GM12878 (cell line): ENCODE measurements at places on chromosomes 6 and 20. TPM values are rescaled to one million over a fixed set of nuclear protein-coding genes. Genes with fewer than 3 reads are reported as not detected.

GRCh38 chr6:134512981-134513391, 195.1 kb upstream of the SGK1 start:
- no peak overlapping the region for H3K27ac ChIP-seq
- DNase-seq, result no peak
- H3K27me3 ChIP-seq, result no peaks in the 10 kb centered on the region
- no peaks in the 10 kb centered on the region for H3K36me3 ChIP-seq
- H3K4me3 ChIP-seq, result no peak overlapping the region
- no peaks in the 10 kb centered on the region for H3K4me1 ChIP-seq

- H3K27me3 ChIP-seq, result no peaks in the 10 kb centered on the region; the same call in 1 of the 2 replicates
- no peak overlapping the region for H3K27ac ChIP-seq
- H3K4me1 ChIP-seq, result peaks cover 13% of the 10 kb centered on the region
- no peaks in the 10 kb centered on the region for H3K36me3 ChIP-seq
- DNase-seq, result no peak
Measured at GRCh38 chr6:166423051-166423745, 40.5 kb upstream of the MPC1 start.

DNA sequence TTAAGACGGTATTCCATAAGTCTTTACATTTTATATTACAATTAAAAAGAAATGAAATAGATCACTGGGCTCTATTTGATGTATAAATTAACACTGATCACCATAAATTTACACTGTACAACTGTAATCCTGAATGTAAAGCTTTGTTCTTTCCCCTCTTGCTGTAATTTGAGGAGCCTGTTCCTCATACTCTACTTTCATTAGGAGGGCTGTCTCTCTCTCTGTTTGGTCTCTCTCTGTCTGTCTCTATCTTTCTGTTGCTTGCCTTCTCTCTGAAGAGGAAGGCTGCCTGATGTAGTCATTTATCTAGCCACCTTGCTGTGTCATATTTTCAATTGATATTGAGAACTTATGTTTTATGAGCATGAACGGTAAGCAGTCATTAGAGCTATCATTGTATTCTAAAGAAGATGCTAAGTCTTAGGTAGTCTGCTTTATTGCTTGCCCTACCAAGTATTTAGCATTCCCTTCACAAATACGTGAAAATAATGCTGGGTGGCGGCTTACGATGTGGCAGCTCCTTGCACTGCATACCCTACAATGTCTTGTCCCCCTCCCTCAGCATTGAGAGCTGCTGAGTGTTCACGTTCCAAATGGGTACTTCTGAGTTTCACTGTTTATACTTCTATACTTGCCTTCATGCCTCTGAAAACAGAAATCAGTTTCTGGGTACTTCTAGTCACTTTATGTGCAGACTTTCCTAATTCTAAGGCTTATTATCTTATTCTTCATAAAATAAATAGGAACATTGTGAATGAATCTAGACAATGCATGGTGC, 205.5 kb downstream of the NKAIN2 start:
- H3K27me3 ChIP-seq, result no peaks in the 10 kb centered on the region; the same call in 1 of the 2 replicates
- no peaks in the 10 kb centered on the region for H3K36me3 ChIP-seq
- H3K27ac ChIP-seq, result no peak overlapping the region

- H3K36me3 ChIP-seq, result no peaks in the 10 kb centered on the region
- no peak overlapping the region for H3K4me3 ChIP-seq
- DNase-seq, result no peak
Measured at GRCh38 chr6:106972500-106972899, 2.0 kb downstream of the CD24 start.

The C20orf141 gene
- total RNA-seq, result not detected in 2 replicates

DNA sequence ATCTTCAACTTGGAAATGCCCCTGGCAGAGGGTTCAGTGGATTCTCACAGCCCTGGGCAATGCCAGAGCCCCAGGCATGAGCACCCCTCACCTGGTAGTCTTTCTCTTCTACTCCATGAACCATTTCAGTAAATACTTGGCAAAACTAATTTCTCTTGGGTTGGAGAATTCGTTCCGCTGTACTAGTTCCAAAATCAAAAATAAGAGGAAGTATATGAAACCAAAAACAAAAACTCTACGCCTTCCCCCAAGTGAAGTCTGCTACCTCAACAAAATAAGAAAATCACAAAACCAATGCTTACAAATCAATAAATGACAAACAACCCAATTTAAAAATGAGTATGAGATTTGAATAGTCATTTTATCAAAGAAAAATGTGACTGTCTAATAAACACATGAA, 12.6 kb downstream of the GFOD1 start:
- no peak for DNase-seq
- peaks cover 12% of the 10 kb centered on the region for H3K36me3 ChIP-seq
- H3K27me3 ChIP-seq, result no peaks in the 10 kb centered on the region
- H3K4me3 ChIP-seq, result no peak overlapping the region

The CNKSR3 gene
- total RNA-seq, result 0.11 and 0.31 TPM in 2 replicates

- no peak for DNase-seq
- no peaks in the 10 kb centered on the region for H3K27me3 ChIP-seq
- no peak overlapping the region for H3K4me3 ChIP-seq
- H3K36me3 ChIP-seq, result no peaks in the 10 kb centered on the region
- H3K27ac ChIP-seq, result no peak overlapping the region; the same call in 1 of the 2 replicates
Measured at GRCh38 chr6:144036064-144036834, 28.2 kb upstream of the PLAGL1 start.

GRCh38 chr6:147881432-147881831, 372.9 kb downstream of the SAMD5 start:
- H3K4me1 ChIP-seq, result no peaks in the 10 kb centered on the region
- no peak overlapping the region for H3K4me3 ChIP-seq
- DNase-seq, result no peak
- no peaks in the 10 kb centered on the region for H3K36me3 ChIP-seq

- H3K27ac ChIP-seq, result peak overlapping the region; percentile 99
- no peak for DNase-seq
- H3K4me3 ChIP-seq, result peak overlapping the region; percentile 77
- H3K27me3 ChIP-seq, result no peaks in the 10 kb centered on the region
Measured at GRCh38 chr20:47350691-47351545, 5.6 kb downstream of the ZMYND8 start.

GRCh38 chr6:39225543-39225942, 3.7 kb downstream of the KCNK5 start:
- no peaks in the 10 kb centered on the region for H3K36me3 ChIP-seq
- no peak for DNase-seq
- H3K27ac ChIP-seq, result peak overlapping the region; percentile 57
- peaks cover 3% of the 10 kb centered on the region; the same call in 1 of the 2 replicates for H3K27me3 ChIP-seq
- peaks cover 8% of the 10 kb centered on the region for H3K4me1 ChIP-seq

The SLC39A7 gene
- 52.9 and 57.3 TPM in 2 replicates for total RNA-seq

GRCh38 chr6:164756142-164756541, 553.3 kb downstream of the C6orf118 start:
- H3K4me1 ChIP-seq, result no peaks in the 10 kb centered on the region
- DNase-seq, result no peak
- no peaks in the 10 kb centered on the region for H3K36me3 ChIP-seq
- no peak overlapping the region for H3K4me3 ChIP-seq
- H3K27ac ChIP-seq, result no peak overlapping the region
- no peaks in the 10 kb centered on the region for H3K27me3 ChIP-seq

DNA sequence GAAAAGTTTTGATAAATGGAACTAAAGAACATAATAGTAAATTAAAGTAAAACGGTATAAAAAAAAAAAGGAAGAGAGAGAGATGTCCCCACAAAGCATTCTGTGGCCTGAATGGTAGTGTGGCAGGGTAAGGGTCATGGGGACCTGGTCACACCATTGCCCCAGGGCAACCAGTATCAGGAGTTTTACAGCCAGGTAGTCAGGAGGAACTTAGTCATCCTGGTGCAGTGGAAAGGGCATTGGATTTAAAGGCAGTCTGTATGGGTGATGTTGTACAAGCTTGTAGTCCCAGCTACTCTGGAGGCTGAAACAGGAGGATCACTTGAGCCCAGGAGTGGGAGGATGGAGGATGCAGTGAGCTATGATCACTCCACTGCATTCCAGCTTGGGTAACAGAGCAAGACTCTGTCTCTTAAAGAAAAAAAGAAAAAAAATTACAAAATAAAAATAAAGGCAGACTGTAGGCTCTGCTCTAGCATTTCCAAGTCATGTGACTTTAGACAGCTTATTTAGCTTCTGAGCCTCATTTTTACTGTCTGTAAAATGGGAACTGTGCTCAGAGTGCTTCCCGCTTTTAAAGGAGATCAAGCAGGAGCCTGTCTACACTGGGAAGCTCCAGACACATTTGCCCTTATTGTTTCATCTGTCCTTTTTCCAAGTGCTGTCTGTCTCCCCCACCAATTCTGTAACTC, 112.8 kb upstream of the ARMC2 start:
- no peaks in the 10 kb centered on the region for H3K36me3 ChIP-seq
- no peak overlapping the region for H3K27ac ChIP-seq
- H3K4me3 ChIP-seq, result no peak overlapping the region
- peaks cover 1% of the 10 kb centered on the region for H3K27me3 ChIP-seq

DNA sequence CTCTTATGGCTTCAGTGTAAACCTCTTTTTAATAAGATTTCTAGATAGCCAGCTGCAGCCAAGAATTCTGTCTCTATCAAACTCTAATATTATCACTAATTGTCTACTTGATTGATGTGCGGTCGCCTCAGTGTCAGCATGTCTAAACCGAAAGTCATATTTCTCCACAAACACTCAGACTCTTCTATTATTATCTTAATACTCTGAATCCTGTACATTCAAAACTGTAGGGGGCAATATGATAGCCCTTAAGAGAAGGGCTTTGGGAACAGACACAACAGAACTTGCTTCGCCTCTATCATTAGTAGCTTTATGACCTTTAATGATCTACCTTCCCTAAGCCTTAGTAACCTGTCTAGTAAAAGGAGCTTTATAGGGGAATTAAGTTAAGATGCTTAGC, 379.7 kb upstream of the PTCHD4 start:
- H3K4me1 ChIP-seq, result no peaks in the 10 kb centered on the region
- H3K27me3 ChIP-seq, result no peaks in the 10 kb centered on the region
- no peak overlapping the region for H3K27ac ChIP-seq
- DNase-seq, result no peak
- H3K4me3 ChIP-seq, result no peak overlapping the region

DNA sequence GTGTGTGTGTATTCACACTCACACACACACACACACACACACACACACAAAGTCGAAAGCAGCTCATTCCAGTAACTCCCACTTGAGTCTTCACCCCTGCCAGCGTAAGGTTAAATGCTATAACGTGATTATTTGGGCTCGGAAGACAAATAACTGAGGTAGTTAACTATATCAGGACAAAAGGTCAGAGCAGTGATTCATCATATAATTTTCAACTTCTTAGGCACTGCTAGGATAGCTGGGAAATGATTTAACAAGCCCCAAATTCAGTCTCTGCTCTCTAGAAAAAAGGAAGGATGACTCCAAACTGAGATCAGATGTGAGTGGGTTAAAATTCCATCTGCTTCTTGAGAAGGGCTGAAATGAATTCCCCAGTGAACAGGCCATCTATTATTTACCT, 30.7 kb downstream of the HDGFL1 start:
- H3K4me3 ChIP-seq, result no peak overlapping the region
- no peaks in the 10 kb centered on the region for H3K36me3 ChIP-seq
- H3K27ac ChIP-seq, result no peak overlapping the region
- H3K27me3 ChIP-seq, result no peaks in the 10 kb centered on the region
- no peak for DNase-seq

The SPATS1 gene
- total RNA-seq, result not detected in 2 replicates

GRCh38 chr6:139743664-139744437, 369.4 kb upstream of the CITED2 start:
- no peaks in the 10 kb centered on the region for H3K27me3 ChIP-seq
- no peak overlapping the region for H3K4me3 ChIP-seq
- no peaks in the 10 kb centered on the region for H3K36me3 ChIP-seq
